ENCODE measurements at places on chromosomes 1 and 21.

GRCh38 chr1:180000575-180000974 lies 46.0 kb downstream of the CEP350 start:
- no peak for DNase-seq

- DNase-seq, result peak; percentile 56
Measured at GRCh38 chr1:247331172-247331524, 519 bp downstream of the ZNF496 start.

DNA sequence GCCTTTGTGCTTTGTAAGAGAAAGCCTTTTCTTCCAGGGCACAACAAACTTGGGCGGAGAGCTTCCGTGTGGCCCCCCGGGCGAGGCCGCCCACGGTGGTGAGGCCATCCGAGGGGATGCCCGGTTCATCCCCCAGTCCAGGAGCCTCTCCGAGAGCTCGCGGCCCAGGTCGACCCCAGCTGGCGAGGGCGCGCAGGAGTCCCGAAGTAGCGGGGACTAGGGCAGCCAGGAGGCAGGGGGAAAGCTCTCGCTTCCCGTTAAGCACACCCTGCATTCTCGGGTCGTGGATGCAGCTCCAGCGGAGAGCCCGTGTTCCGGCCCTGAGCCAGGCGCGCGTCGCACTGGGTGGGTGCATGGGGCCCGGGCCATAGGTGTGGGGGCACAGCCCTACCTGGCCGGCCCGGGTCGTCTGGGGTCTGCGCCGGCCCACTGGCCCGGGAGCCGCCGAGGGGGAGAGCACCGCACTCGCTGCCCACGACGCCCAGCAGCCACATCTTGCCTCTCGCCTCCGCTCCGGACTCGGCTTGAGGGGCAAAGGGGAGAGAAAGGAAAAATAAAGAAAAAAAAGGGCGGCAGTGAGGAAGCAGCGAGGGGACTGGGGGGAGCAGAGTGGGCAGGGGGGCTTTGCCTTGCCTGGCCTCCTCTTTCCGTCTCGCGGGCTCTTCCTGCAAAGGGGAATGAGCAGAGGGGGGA lies 1.8 kb downstream of the RNF220 start:
- DNase-seq, result no peak

GRCh38 chr1:119531606-119532323 lies 24.8 kb downstream of the HSD3B1 start:
- no peak for DNase-seq

DNA sequence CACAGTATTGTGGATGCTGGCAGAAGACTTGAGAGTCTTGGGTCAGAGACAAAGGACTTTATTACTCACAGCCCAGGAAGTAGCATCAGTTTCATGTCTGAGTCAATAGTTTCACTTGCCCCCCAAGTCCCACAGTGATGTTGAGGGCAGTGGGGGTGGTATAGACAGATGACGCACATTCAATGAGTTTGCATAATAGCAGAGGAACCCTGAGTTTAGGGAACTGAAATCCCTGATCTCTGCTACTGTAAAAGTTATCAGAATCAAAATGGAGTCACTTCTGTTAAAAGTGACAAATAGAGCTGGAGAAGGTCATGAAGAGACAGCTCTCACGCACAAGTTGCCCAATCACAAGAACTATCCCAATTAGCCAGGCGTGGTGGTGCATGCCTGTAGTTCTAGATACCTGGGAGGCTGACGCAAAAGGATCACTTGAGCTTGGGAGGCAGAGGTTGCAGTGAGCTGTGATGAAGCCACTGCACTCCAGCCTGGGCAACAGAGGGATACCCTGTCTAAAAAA lies 11.5 kb upstream of the HCRTR1 start:
- DNase-seq, result no peak

All from T-helper 2 cell (primary cell).